ENCODE measurements at places on chromosomes 2 and 18. TPM values are rescaled to one million over a fixed set of nuclear protein-coding genes. Genes with fewer than 3 reads are reported as not detected.

DNA sequence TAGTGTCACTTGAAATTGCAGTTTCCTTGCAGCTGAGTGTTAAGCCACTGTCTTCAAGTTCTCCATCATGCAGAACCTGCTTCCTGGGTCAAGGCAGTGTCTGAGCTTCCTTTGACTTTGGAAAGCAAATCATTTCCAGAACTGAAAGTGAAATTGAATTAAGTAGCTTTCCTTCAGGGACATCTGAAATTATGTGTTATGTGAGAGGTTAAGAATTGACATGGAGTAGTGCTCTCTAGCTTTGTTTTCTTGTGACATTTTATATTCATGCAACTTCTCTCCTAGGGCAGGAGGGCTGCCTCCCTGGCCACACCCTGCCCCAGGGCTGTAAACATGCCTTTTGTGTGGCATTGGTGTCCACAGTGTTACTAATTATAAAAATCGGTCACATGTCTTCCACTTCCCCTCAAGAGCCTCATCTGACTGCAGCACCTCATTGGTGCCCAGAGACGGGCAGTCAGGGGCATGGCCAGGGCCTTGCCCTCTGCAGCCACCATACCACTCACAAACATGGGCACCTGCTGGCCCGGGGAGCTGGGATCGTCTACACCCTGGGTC is 14.4 kb downstream of the RAB12 start:
- DNase-seq, result no peak

- peak; percentile 14 for DNase-seq
These were observed 113.7 kb downstream of the ZEB2 start for GRCh38 chr2:144405982-144406788.

The ACADL gene
- 1.6 TPM for total RNA-seq

DNA sequence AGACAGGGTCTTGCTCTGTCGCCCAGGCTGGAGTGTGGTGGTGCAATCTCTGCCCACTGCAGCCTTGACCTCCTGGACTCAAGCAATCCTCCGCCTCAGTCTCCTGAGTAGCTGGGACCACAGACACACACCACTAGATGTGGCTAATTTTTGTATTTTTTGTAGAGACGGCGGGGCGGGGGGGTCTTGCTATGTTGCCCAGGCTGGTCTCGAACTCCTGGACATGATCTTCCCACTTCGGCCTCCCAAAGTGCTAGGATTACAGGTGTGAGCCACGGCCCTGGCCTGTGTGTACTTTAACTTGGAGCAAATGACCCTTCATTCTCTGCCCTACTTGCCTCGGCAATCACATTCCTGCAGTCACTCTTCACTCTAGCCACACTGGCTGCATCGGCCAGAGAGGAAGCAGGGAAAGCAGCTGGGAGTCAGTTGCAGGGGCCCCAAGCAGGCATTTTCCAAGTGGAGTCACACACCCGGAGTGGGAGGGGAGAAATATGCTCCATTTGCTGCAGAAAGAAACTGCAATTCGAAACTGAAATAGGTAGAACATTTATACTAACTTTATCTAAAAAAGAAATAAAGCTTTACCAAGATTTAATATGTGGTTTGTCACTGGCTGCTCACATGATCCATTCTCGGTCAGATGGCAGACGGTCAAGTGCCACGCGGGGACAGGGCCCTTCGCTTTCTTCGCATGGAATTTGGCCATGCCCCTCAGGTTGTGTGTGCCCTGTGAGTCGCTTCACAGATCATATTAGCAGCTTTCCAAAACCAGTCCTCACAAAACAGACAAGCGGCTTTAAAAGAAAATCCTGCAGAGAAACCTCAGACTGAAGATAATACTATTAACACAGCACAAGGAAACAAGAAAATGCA is 37.1 kb downstream of the FAM161A start:
- DNase-seq, result peak; percentile 40

DNA sequence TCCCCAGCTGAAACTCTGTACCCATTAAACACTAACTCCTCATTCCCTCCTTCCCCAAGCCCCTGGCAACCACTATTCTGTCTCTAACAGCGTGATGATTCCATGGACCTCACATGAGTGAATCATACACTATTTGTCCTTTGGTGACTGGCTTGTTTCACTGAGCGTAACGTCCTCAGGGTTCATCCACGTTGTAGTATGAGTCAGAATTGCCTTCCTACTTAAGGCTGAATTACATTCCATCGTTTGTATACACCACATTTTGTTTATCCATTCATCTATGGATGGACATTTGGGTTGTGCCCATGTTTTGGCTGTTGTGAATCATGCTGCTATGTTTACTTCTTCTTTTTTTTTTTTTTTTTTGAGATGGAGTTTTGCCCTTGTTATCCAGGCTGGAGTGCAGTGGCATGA is 19.6 kb upstream of the CABLES1 start:
- no peak for DNase-seq

DNA sequence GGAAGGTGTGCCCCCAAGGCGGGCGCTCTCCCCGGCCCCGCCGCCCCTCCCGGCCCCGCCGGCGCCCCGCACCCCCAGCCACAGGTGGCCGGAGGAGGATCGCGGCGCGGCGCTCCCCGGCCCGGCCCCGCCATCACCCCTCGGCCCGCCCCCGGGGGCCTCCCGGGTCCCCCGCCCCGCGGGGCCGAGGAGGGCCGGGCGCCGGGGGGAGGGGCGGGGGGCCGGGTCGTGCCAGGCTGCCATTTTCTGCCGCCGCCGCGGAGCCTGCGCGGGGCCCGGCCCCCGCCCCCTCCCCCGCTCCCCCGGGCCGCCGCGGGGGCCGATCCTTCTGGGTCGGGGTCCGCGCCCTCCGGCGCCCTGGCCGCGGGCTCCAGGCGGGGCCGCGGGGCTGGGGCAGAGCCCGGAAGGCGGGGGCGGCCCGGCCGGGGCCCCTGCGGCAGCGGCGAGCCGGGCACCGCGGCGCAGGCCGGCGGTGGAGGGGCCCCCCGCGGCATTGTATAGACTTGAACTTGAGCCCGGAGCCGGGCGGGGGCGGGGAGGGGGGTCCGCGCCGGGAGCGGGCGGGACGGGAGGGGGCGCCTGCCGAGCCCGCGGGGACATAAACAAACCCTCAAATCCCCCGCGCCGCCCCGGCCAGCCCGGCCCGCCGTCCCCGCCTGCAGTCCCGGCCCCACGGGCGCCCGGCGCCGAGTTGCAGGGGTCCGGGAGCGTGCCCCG is 556 bp downstream of the DNMT3A start:
- DNase-seq, result peak; percentile 47

DNA sequence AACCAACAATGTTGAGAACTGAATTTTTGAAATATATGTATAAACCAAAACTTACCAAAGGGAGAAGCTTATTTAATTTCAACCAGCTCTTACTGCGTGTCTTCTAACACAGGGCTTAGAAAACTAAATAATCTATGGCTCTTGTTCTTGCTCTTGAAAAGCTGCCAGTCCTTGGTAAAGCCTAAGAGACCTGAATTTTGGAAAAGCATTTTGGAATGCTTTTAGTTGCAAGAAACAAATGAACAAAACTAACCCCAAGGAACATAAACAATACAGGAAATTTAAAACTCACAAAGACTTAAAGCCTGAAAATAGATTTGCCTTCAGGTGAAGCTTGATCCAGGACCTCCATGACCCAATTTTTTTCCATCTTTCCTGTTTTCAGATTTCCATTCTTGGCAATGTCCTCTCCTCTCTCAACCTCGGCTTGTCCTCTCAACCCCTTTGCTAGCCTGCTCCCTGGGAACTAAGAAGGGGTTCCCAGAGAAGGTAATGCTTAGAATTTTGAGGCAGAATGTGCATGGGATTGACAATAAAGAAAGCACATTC is 169.8 kb upstream of the NCK2 start:
- DNase-seq, result no peak

DNA sequence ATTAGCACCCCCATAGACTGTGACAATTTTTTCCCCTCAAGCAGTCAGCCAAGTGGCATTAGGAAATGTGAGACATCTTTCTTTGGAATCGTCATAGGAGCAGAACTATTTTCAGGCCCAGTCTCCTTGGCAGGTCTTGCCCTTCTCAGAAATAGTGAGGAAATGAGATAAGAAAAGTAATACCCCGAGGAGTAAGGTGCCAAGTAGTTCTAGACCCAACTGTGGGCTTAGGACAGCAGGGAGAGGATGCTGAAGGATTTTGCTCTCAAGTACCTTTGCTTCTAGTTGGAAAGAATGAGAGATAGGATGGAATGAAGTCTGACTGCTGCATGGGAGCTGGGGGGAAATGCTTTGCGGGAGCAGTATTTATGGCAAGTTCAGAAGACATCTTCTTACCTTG is 31.8 kb downstream of the PRKCE start:
- no peak for DNase-seq

GRCh38 chr2:209661286-209661894 is 110.2 kb upstream of the UNC80 start:
- peak; percentile 42 for DNase-seq

The FN1 gene
- total RNA-seq, result 143 TPM

The LHCGR gene
- not detected for total RNA-seq

DNA sequence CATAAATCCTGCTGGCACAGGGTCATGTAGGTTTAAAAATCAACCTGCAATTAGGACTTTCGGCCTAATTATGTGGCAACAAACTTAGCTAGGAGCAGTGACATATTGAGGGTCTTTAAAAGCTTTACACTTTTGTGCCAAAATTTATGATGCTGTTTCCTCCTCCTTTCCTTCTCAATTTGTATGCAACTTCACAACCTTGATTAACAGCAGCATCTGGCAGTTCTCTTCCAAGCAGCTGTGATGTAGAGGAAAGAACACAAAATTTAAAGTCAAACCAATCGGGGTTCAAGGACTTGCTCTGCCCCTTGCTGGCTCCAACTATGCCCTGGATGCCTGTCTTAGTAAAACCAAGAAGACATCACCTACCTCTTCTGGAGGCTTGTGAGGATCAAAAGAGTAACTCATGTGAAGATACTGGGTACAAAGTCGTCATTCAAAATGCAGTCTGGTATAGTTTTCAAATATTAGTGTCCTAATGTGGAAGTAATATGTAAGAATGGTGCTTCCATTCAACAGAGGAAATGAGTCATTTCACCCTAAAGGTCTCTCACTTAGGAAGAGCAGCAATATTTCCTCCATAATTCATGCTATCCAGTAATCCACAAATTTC is 94.7 kb downstream of the ANKRD44 start:
- DNase-seq, result no peak

The DIPK1C gene
- not detected for total RNA-seq

DNA sequence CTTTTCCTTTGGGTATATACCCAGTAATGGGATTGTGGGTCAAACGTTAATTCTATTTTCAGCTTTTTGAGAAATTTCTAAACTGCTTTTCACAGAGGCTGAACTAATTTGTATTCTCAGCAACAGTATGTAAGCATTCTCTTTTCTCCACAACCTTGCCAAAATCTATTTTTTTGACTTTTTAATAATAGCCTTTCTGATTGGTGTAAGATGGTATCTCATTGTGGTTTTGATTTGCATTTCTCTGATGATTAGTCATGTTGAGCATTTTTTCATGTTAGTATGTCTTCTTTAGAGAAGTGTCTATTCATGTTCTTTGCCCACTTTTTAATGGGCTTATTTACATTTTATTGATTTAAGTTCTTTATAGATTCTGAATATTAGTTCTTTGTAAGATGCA is 145.5 kb downstream of the TRABD2A start:
- no peak for DNase-seq

DNA sequence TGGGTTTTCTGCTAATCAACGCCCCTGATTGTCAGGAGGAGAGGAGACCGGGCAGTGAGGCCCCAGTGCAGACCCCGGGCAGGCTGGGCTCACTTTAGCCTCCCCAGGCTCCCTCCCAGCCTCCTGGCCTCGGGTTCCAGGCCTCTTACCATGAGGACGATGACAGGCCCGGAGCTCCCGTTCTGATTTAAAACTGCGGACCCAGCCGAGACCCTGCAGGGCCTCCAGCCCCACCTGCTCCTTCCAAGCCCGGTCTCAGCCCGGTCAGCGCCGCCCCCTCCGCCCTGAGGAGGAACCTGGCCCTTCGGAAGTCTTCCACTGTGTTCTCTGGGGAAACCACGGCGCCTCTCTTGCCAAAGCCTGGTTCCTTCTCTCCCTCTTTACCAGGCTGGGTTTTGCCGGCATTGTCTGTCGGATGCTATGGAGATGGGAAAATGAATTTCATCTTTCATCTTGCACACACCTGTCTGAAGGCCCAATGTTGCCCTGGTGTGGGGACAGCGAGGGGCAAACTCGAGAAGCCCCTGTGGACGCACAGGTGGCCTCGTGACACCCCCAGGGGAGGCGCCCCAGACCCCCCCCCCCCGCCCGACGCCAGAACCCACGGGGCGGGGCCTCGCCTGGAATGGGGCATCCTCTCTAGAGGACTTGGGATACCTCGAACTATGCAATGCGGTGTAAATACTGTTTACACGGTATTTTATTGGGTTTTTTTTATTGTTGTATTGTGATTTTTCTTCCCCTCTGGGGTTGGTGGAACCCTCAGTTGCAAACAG is 37.7 kb upstream of the CTDP1 start:
- no peak for DNase-seq

DNA sequence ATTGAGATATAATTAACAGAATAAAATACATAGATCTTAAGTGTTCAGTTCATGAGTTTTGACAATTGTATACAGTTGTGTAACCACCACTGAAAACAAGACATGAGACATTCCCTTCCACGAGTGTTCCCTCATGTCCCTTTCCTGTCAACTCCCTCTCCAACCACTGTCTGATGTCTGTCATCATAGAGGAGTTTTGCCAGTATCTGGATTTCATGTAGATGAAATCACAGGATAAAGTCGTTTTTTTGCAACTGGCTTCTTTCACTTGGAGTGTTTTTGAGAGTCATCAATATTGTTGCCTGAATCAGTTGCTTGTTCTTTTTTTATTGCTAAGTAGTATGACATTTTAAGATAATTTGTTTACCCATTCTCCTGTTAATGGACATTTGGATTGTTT is 52.7 kb downstream of the RBMS1 start:
- no peak for DNase-seq

The ZNF804A gene
- total RNA-seq, result 16.8 TPM

GRCh38 chr2:224085246-224085645 is 46.2 kb upstream of the SERPINE2 start:
- no peak for DNase-seq

Data from SJCRH30 (cell line).